Pulmonary artery endothelial cell (primary cell): ENCODE measurements at places on chromosomes 11 and 22.
A peak's percentile ranks its signal among the peaks of the same experiment; 100 is the strongest.

- peak; percentile 71 for DNase-seq
Observed at GRCh38 chr11:47408598-47409439, 429 bp downstream of the SLC39A13 start.

DNA sequence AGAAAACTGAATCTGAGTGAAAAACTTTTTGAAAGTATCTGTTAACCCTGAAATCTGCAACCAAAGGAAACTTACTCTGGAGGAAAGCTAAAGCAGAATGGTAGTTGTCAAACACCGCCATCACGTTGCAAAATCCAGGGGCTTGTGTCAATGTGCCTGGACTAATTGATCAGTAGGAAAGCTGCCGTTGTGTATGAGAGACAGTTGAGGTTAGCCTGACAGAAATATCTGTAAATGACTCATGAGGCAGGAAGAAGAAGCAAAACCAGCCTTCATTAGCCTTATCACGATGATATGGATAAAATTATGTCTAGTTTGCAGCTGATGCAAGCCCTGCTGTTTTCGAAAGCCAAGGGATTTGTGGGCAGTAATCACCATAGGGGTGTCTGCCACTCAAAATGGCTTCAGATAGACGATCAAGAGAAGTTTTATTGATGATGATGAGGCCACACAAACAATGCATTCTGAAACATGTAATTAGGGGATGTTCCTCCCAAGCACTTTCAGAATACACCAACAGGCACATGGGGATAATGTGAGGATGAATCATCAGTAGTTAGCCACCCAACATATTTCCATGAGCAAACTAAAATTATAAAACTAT, 8.9 kb downstream of the SCGB1A1 start:
- DNase-seq: no peak

- DNase-seq: no peak
Observed at GRCh38 chr11:72595292-72595684, 78.9 kb downstream of the PDE2A start.

- no peak for DNase-seq
Observed at GRCh38 chr11:3824714-3825472, 15.9 kb downstream of the RHOG start.

- DNase-seq: no peak
Observed at GRCh38 chr22:32676191-32676590, 125.3 kb upstream of the TIMP3 start.

DNA sequence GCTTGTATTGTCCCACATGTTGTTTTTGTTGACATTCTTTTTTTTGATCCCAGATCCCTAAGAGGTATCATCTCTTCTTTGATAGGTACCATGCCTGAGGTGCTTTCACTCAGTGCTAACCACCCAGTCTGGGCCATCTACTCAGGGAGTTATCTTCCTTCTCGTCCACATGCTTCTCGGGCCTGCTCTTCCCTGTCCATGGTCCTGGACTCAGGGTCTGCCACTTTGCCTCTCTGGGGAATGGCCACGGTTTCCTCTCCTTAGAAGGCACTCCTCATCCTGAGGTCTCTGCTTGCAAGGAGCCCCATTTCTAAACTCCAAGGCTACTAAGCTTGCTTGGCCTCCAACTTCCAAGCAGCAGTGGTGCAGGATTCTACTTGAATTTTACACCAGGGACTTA, 227.0 kb upstream of the NCAM1 start:
- DNase-seq: no peak
